ENCODE measurements at places on chromosomes 1 and 21.

DNA sequence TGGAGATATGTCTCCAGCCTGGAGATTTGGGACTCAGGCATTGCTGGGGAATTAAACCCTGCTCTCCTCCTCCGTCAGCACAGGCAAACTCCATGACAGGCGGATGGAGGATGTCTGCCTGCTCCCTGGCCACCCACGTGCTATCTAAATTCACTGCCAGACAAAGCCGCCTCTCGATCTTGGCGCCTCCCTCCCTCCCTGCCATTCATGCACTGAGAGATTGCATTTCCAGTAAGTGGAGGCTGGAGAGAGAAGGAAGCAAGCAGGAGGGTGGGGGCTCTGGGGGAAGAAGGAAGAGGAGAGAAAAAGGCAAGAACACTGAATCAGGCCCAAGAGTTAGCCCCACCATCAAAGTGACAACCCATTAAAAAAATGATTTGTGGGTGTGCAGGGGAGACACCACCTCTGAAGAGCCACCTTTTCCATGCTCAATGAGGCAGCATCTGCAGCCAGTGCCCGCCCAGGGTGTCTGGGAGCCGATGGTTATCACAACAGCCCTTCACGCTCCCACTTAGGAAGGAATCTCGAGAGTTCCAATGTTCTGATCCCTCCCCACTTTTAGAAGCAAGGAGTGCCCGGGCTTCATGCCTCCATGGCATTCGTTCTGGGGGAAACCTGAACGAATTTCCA lies 183.0 kb downstream of the HIVEP3 start:
- no peak for DNase-seq

DNA sequence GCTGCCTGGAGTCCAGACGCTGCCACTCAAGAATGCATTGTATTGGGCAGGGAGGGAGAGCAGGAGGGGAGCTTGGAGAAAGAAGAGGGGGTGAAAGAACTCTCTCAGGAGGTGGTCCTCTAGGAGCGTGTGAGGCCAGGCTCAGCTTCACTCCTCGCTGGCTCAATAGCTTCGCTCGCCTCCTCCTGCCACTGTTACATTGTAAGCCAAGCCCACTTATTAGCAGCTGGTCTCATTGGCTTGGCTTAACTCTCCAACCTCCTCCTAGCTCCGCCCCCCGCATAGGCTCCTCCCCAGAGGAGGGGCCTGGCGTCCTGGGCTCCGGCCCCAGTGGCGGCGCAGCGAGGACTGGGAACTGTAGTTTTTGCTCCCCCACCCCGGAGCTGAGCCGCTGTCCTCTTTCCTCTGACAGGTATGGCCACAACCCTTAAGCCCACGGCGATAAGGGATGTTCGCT lies at the start of gene KCNN3:
KCNN3 (minus strand) TSS at position 167 of the 457 bp plus-strand sequence. CDS start 317 bp downstream, outside the sequence.
- DNase-seq: no peak

GRCh38 chr1:18141661-18142060 lies 34.1 kb downstream of the IGSF21 start:
- DNase-seq: no peak

GRCh38 chr1:159941141-159941540 lies 4.3 kb downstream of the IGSF9 start:
- no peak for DNase-seq

- no peak for DNase-seq
Measured at GRCh38 chr1:88730132-88730675, 46.1 kb downstream of the PKN2 start.

DNA sequence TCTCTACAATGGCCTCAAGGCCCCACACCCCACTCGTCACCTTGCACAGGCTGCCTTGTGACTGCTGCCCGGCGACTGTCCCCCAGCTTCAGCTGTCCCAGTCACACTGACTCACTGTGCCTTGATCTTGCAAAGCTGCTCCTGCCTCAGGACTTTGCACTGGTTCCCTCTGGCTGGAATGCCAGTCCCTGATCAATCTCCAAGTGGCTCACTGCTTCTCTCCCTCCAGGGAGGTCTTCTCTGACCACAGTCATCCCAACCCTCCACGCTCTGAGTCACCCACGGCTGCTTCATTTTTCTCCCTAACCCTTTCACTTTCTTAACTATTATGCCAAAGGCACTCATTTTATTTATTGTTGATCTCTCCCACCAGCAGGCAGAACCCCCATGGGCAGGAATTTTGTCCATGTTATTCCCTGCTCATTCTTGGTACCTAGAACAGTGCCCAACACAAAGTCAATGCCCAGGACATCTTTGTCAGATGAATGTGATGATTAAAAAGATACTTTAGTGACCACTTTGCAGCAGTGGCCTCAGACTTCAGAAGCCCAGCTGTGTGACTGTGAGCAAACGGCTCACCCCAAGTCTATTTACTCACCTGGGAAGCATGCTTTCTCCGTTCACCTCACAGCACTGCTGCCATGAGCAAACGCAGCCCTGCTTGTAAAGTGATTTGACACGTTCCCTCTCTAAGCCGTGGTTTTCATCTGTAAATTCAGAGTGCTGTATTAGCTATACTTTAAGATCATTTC lies 53.4 kb downstream of the ZBTB18 start:
- no peak for DNase-seq

- DNase-seq: no peak
Measured at GRCh38 chr1:172203902-172204301, 216.6 kb upstream of the C1orf105 start.

DNA sequence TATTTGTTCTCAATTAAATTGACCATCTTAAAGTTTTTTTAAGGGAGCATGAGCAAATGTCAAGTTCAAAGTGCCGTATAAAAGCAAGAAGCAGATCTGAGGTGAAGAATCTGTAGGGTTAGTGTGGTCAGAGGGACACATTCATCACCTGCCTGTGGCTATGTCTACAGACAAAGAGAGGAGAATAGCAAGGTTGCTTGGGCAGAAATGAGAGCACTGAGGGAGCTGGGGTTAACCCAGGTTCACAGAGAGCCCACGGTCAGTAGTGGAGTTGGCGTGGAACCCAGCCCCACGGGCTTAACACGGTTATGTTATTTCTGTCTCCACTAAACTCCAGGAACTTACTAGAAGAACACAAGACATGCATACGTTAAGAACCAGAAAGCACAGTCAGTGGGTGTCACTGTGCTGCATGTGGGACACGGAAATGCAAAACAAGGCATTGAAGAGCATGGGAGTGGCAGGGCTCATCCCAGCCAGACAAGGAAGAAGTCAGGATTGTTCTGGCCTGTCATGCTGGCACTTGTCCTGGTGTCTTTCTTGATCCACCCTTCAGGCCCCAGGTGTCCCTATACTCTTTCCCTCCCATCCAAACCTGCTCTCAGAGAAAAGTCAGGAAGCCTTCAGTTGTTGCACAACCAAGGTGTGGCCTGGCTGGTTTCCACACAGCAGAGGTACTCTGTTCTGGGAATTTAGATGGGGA lies 95.5 kb upstream of the IVNS1ABP start:
- no peak for DNase-seq

DNA sequence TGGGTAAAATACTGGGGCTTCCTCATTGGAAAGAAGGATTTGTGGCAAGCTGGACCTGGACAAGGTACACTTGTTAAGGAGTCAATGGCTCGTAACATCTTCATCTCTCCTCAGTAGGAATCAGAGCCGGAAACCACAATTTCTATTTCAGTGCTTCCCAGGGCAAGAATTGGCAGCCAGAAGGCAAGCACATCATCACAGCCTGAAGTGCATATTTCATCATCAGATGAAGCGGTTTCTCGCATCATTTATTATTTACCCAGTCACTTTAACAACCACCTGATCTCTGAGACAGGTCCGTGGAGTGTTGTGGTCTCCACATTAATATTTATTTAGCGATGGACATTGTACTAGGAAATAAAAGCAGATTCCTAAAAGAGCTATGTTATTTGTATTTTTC lies 55.0 kb downstream of the KCNJ15 start:
- DNase-seq: no peak

DNA sequence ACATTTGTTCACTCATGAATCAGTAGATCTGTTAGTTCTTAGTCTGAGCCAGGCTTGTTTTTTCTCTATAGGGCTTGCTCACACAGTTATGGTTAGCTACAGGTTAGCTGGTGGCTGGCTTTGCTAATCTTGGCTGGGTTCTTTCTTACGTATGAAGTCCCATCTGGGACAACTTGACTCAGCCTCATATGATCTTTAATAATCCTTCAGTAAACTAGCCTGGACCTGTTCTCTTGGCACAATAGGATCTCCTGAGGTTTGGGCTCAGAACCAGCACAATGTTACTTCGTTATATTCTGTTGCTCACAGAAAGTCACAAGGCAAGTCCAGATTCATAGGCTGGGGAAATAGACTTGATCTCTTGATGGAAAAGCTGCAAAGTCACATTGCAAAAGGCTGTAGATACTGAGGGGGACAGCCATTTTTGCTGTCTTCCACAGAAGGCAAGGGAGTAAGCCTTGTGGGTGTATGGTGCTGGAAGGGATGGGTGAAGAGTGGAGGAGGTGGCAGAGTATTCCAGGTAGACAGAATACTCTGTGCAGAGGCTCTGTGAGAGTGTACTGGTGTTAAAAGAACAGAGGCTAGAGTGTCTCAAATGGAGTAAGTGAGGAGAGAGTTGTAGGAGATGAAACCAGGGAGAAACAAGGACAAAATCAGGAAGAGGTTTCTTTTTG lies 24.4 kb downstream of the EFCAB7 start:
- DNase-seq: no peak

- DNase-seq: no peak
Measured at GRCh38 chr1:157110003-157110402, 10.4 kb upstream of the ETV3L start.

- no peak for DNase-seq
Measured at GRCh38 chr1:28516518-28516956, 10.7 kb downstream of the RCC1 start.

- no peak for DNase-seq
Measured at GRCh38 chr1:33723251-33723650, 140.6 kb upstream of the HMGB4 start.

DNA sequence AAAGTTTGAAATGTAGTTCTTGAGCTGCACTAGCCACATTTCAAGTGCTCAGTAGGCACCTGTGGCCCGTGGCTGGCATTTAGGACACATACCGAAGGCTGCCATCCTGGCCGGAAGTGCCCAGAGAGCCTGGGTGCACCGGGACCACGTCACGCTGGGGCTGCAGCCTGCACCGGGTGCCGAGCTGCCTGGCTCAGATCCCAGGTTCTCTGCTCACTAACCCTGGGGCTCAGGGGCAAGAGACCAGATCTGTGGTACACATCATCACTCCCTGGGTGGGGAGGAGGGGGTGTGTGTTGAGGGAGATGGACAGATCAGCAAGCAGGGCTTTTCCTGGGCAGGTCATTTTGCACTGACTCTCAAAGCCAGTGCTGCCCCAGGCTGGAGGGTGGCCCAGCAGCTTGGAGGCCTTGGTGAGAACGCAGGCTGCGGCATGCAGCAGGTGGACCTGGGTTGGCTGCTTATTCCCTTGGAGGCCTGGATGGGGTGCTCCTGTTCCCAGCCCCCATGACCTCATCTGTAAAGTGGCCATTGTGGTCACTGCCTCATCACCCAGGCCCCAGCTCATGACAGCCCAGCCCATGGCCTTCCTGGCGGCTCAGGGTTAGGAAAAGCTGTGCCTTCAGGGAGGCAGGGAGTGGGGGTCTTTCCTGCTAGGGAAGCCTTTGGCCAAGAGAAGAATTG lies 23.6 kb downstream of the TMEM201 start:
- no peak for DNase-seq

DNA sequence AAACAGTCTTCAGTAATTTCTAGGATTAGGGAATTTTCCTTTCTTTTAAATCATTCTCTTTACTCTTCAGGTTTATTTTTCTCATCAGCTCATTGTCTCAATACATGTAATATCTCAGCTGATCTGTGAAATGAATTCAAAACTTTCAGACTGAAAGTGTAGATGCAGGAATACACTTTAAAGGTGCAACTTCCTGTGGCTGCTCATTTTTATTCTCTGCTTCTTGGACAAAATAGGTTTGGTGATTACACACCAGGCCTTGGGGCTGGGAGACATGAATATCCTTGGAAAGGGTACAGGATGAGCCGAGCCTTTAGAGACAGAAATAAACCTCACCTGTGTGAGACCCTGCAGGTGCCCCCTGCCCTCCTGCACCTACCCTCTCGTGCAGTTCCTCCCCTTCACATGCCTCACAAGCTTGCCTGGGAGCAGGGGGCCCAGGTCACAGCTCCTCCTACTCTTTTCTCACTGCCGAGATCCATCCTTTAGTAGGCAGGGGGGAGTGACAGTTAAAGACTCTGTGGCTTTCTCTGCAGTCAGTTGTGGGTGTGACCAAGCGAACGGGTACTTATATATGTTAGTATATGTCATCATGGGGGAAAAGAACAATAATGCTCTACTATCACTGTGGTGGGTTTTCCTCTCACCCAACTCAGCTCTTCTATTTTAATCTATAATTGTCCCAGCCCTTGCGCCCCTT lies 23.6 kb downstream of the XCL2 start:
- DNase-seq: no peak

DNA sequence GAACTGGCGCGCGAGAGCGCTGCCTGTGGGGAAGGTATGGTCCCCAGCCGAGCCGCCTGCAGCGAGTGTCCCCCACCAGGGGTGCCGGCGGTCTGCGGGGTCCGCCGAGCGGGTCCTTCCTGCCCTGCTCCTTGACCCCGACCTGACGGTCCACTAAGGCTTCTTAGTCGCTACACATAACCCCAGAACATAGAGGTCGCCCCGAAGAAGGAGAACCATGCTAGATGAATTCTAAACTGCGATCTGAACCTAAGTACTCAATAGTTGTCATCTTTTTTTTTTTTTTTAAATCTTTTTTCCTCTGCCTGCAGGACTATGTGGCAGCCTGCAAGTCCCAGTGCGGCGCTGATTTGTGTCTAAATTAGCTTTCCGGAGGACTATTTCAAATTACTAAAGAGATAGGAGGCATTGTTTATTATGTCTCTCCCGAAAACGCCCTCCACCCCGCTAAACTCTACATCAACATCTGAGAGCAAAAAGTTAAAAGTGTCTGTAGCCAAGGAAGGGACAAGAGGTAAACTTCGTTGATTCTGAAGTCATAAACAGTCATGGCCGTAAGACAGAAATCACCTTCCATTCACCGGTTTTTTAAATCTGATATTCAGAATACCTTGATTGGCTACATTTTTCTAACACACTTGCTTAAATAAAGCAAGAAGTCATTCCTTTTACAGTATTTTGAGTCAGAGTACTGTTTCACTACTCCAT lies 476 bp downstream of the AXDND1 start:
- DNase-seq: no peak

- no peak for DNase-seq
Measured at GRCh38 chr1:65056866-65057265, 90.5 kb upstream of the JAK1 start.

- DNase-seq: no peak
Measured at GRCh38 chr1:46767649-46768282, 31.1 kb upstream of the CYP4B1 start.

- no peak for DNase-seq
Measured at GRCh38 chr1:192584866-192585265, 9.3 kb downstream of the RGS1 start.

DNA sequence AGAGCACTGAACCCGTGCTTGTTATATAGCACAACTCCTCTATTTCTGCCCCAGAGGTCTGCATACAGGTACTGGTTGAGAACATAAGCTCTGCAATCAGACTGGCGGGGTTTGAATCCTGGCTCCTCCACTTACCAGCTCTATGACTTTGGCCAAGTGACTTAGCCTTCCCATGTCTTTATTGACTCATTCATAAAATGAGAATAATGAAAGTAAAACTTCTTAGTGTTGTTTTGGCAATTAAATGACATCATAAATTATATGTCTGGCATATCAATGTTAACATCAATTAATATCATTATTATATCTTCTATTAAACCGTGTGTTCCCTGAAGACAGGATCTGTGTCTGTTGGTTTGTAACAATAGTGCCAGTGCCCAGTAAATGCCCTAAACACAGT lies 4.3 kb downstream of the INKA2 start:
- no peak for DNase-seq
